Placental epithelial cell (primary cell): ENCODE measurements at places on chromosomes 5 and 9. TPM values are rescaled to one million over a fixed set of nuclear protein-coding genes. Genes with fewer than 3 reads are reported as not detected.

OSMR gene
- 10.4 and 10.6 TPM in 2 replicates for total RNA-seq

MAMDC4 gene
- 3.0 and 3.5 TPM in 2 replicates for total RNA-seq

CLIC3 gene
- total RNA-seq = 328 and 397 TPM in 2 replicates

FBP2 gene
- total RNA-seq = not detected in 2 replicates

JAKMIP2 gene
- not detected in 2 replicates for total RNA-seq

SPTLC1 gene
- total RNA-seq = 80.5 and 101 TPM in 2 replicates

SCGB3A2 gene
- total RNA-seq = 1.2 TPM in 1 of 2 replicates, not detected in the other

P4HA2 gene
- total RNA-seq = 406 and 419 TPM in 2 replicates

CYSRT1 gene
- total RNA-seq = 0.39 and 1.1 TPM in 2 replicates

AP3S1 gene
- total RNA-seq = 96.2 and 97.0 TPM in 2 replicates

NRG2 gene
- total RNA-seq = 0.22 TPM in 1 of 2 replicates, not detected in the other

BAAT gene
- not detected in 2 replicates for total RNA-seq

PCDHA4 gene
- 0.79 and 0.87 TPM in 2 replicates for total RNA-seq

CD14 gene
- total RNA-seq = 0.33 TPM in 1 of 2 replicates, not detected in the other

CWC27 gene
- 11.8 and 12.1 TPM in 2 replicates for total RNA-seq

MYOT gene
- total RNA-seq = not detected in 2 replicates

RLN2 gene
- not detected in 2 replicates for total RNA-seq

CYLC2 gene
- not detected in 2 replicates for total RNA-seq

ADAMTS2 gene
- 43.3 and 98.9 TPM in 2 replicates for total RNA-seq

SV2C gene
- not detected in 2 replicates for total RNA-seq

PLCXD3 gene
- total RNA-seq = under 0.01 and 0.11 TPM in 2 replicates

INSL6 gene
- total RNA-seq = not detected in 2 replicates

NMUR2 gene
- total RNA-seq = 0.11 TPM in 1 of 2 replicates, not detected in the other

ATP6V1G1 gene
- 114 and 128 TPM in 2 replicates for total RNA-seq

OTP gene
- total RNA-seq = not detected in 2 replicates

WNK2 gene
- not detected in 2 replicates for total RNA-seq

WDR38 gene
- not detected in 2 replicates for total RNA-seq

NUP214 gene
- 24.0 and 24.7 TPM in 2 replicates for total RNA-seq

TAF11L12 gene
- not detected in 2 replicates for total RNA-seq

GLDC gene
- total RNA-seq = 0.11 TPM in 1 of 2 replicates, not detected in the other

GARIN3 gene
- not detected in 2 replicates for total RNA-seq

SYNPO gene
- not detected in 2 replicates for total RNA-seq

DBH gene
- not detected in 2 replicates for total RNA-seq

CDX1 gene
- total RNA-seq = 0.39 TPM in 1 of 2 replicates, not detected in the other
